ENCODE measurements at places on chromosomes 12 and 14.
A peak's percentile ranks its signal among the peaks of the same experiment; 100 is the strongest.

- DNase-seq, result peak; percentile 68
Measured at GRCh38 chr12:50786498-50787231, 22.8 kb downstream of the ATF1 start.

DNA sequence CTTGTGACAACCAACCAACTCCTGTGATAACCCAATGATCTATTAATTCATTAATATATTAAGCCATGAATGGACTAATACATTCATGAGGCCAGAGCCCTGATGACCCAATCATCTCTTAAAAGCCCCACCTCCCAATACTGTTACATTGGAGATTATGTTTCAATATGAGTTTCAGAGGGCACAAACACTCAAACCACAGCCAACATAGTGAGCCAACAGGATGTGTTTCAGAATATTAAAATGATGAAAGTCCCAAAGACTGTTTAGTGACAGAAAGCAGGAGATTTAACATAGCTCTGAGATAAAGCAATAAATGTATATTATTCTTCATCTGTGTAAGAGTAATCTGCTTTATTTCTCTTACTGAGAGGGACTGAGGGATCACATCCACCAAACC, 71.7 kb downstream of the PTPRO start:
- no peak for DNase-seq

DNA sequence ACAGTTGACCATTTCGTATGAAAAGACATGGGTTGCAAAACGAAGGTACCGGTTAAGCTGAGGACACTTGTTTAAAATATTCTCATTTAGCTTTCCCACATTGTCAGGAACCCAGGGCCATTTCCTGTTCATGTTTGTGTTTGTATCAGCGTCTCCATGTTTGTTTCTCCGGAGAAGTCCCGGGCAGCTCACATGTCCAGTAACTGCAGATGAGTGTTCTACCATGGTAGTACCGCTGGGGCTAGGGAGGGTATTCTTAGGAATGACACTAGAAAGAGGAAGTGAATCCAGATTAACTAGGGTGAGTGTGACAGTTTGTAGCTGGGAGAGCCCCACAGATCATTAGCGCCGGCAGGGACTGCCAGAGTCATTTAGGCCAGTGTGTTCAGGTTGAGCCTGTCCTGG, 50.0 kb upstream of the EVL start:
- DNase-seq, result no peak

DNA sequence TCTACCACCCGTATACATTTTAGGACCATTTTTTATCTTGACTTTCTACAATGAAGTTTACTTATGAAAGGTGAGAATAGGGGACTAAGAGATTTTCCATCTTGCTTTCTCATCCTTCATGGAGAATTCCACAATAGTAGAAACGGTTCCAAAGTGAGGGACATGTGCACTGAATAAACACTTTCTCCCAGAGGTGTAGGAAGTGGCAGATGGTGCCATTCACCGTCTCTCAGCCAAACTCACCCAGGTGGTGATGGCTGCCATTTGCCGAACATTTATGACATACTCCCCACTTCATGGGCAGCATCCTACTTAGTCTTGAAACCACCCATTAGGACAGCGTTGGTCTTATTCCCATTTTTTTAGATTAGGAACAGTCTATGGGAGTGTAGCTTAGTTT, 540.5 kb downstream of the DIO2 start:
- DNase-seq, result no peak

- DNase-seq, result no peak
Measured at GRCh38 chr14:32940711-32941667, 2.3 kb downstream of the NPAS3 start.

GRCh38 chr12:67876305-67876915, 112.8 kb upstream of the IFNG-AS1 start:
- no peak for DNase-seq

DNA sequence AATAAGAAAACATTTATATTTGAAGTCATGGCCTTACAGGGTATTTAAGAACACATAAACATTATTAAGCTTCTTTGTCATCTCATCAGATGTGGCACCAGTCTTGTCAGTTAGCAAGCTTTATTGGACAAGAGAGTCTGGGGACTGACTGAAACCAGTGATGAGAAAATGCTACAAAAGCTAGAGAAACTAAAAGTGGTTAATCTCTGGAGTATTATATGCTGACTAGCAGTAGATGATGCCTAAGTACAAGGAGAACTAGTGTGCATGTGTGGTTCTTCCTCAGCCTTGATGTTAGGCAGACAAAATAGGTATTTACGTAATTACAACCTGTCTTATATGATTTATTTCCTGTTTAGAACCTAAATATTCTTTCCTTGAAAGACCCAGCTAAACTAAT, 176.5 kb downstream of the CPNE8 start:
- no peak for DNase-seq

GRCh38 chr12:4486049-4486699, 40.6 kb upstream of the FGF6 start:
- DNase-seq, result no peak

- DNase-seq, result no peak
Measured at GRCh38 chr12:16506394-16506793, 99.6 kb downstream of the LMO3 start.

GRCh38 chr14:22552001-22552826, 36.8 kb downstream of the DAD1 start:
- DNase-seq, result no peak

DNA sequence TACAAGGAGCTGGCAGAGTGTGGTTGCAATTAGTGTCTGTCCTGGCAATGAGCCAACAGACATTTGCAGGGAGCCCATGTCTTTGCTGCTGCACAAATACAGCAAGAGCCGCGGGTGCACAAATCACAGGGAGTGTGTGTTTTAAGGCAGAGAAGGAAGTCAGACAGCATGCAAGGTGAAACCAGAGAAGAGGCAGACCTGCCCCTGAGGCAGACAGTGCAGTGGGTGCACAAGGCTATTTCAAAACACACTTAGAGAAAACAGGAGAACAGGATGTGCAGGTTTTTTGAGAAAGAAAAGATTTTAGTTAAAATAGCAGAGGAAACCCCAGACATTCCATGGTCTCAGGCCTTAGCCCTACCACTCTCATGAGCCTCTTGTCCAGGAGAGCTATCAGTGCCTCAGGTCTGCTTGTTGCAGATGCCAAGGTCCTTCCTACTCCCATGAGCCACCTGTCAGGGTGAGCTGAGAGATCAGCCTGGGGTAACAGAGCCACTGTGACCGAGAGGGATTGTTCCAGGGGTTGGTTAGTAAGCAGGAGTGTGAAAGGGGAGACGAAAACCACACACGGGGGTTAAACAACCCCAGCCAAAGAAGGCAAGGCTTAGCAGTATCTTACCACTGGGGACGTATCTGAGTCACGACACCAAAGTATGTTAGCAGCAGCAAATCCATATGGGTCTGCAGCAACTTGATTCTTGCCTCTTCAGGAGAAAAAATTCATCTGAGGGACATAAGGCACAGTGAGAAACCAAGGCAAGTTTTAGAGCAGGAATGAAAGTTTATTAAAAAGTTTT, 78.1 kb downstream of the C14orf132 start:
- no peak for DNase-seq

DNA sequence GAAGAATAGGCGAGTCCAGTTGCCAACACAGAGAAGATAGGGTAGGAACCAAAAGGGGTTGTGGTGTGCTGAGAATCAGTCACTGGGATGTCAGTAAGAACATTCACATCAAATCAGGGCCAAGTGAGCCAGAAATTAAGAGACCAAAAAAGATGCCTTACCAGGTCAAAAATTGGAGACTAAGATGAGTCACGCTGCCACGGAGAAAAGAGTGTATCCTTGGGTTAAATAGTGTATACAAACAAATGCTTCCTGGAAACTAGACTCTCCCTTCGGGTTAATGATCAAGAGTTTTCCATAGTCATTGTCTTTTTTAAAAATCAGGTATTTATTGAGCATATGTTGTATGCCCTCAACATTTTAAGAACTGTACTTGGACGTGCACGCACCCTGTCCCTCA, 45.2 kb upstream of the BAZ1A start:
- no peak for DNase-seq

DNA sequence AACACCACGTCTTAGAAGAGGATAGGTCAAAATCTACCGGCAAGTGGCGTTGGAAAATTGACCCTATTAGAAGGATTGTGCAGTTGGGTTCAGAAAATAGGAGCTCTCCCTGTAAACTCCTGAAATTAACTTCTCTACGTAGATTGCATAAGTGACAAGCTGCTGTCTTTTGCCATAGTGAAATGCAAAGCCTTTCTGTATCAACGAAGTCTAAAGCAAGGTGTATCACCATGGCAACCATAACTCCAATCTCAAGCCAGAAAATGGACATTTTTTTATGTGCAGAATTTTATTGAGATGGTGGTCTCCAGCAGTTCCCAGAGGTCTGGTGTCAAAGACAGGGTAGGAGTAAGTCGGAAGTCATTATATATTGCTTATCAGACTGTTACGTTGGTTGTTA, 367.7 kb upstream of the NOVA1 start:
- no peak for DNase-seq

Data from amniotic stem cell (primary cell).